Nucleus accumbens (tissue), 56 donors: ENCODE measurements at places on chromosomes 16 and 17.

DNA sequence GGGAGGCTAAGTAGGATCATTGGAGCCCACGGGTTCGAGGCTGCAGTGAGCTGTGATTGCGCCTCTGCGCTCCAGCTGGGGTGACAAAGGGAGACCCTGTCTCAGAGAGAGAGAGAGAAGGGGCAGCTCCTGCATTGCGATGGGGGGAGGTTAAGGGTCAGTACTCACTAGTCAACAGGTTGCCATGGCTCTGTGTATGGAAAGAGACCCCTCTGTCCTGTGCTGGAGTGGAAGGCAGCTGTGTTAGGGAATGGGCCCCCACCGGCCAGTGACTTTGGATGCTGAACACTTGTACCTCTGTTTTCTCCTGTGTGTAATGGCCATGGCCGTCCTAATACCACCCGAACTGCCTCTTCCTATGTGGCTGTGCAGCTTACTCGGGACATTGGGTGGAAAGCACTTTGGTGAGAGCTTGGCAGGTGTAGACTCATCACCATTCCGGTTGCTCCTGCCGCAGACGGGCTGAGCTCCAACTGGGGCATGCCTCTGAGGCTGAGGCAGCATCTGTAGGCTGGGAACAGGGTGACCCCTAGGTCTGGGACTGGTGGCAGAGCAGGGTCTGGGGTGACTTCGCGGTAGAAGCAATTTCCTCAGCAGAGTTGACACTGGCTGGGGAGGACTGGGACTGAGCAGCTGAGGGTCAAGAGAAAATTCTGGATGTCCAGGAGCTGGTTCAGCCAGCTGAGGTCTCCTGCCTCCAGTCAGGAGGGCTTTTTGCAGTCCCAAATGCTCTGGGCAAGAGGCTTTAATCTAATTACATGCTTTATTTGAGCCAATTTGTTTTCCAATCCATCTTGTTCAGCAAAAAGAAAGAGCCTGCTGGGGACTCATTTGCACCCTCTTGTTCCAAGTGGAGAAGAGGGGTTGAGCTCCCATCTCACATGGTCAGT lies 184.5 kb downstream of the NTN1 start:
- DNase-seq = no peak

- no peak for DNase-seq
Observed at GRCh38 chr16:31407406-31407805, 14.3 kb downstream of the ITGAD start.

DNA sequence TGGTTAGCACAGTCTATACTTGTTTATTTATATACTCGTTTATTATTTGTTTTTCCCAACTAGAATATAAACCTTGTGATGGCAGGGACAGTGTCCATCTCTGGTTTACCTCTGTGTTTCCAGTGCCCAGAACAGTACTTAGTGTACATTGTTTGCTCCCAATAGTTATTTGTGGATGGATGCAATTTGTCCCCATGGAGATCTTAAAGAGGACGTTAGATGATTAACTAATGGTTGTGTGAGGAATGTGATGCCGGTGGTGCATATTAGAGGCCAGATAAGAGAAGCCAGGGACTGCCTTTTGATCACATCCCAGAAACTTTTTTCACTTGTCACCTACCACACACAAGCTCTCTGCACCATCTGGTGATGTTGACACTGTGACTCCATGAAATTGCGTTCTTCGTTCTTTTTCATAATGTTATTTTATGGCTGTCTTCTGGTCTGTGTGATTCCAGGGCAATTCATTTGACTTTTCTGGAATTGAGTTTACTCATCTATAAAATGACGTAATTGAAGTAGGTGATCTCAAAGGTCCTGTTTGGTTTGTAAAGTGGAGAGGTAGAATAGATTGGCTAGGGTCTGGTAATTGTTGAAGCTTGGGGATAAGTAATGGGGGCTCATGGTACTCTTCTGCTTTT lies 1.2 kb downstream of the COX10 start:
- DNase-seq = no peak

DNA sequence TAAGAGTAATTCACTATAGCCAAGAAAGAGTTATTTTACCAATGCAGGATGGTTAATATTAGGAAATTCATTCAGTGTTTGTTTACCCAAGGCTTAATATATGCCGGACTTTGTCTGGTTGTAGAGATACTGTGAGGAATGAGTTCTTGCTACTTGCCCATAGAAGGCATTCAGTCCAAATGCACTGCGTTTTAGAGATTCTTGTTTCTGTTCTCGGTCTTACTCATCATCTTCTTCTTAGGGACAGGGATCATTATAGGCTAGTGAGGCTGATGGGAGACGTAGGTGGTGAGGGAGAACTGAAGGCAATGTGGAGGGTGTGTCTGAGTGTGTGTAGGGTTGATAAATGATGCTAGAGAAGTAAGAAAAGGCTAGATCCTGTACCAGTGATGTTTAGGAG lies 90.7 kb downstream of the OR1D5 start:
- DNase-seq = no peak
